Spinal cord (tissue), 10 donors: ENCODE measurements at places on chromosomes 3 and 15. TPM values are rescaled to one million over a fixed set of nuclear protein-coding genes. Genes with fewer than 3 reads are reported as not detected.

The ESYT3 gene
- 6.5 TPM for total RNA-seq

The LCTL gene
- 0.33 TPM for total RNA-seq

DNA sequence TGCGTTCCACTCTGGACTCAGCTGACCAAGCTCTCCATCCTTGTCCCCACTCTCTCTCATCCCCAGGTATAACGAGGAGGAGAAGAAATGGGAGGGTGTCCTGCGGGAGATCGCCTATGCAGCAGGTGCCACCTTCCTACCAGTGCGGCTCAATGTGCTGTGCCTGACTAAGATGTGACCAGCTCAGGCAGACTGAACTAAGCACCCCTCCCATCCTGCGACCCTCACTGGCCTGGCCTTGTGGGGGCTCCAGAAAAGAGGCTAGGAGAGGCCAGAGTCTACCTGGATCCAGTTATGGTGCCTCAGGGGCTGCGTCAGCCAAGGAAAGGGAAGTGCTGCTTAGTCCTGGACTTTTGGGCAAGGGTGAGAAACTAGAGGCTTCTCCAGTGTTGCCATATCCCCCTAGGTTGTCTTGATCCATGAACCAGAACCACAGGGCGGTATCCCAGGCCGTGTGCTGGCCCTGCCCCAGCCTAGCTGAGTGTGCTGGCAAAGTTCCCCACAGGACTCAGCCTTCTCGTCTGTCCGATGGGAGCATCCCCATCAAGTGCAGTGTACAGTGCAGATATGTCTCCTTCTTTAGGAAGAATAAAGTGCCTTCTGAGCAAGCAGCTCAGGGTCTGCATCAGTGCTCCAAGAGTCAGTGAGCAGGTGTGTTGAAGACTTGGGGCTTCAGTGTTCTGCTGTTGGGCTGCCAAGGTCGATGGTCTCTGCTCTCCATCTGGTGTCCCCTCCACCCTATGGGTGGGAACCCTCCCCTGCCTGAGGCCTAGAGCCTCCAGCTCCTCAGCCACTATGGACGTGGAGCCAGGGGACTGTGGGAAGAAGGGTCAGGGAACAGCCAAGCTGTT is 6.7 kb downstream of the KLHL40 start:
- DNase-seq, result no peak

DNA sequence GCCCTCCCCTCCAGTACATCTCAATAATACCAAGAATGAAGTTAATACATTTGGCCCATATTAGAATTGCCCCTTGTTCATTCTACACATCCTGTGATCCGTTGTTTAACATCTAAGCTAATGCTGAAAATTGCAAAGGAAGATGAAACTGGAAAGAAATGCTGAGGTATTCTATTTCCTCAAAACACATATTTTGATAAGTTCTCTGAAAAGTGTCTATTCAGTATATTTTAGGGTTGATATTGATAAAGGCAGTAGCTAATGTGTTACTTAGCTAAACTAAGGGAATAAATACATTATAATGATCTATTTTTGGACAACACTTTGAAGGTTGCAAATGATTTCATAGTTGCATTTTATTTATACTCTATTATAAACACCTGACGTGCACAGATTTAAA is 702.6 kb upstream of the ROBO1 start:
- no peak for DNase-seq

DNA sequence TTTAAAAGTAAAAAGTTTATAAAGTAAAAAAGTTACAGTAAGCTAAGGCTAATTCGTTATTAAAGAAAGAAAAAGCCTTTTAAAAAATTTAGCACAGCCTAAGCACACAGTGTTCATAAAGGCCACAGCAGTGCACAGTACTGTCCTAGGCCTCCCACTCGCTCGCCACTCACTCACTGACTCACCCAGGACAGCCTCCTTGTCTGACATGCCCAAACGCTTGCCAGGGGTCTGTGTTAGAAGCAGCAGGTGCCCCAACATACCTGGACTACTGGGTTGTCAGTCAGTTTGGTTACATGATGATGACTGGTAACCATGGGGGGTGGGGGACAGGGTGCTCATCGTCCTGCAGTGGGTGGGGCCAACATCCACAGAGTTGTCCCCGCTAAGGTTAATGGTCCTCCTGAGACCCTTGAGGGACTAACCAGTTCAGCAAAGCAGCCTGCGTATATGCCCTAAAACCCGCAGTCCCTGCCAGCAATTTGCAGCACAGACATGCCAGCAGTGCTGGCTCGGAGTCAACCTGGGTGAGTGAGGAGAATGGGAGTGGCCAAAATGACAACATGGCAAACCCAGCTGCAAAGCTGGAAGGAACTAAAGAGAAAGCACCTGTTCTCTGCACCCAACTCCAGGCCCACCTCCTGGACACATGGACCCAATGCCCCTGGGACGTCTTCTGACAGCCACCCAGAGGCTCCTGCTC is 49.2 kb downstream of the CYFIP1 start:
- peak; percentile 63 for DNase-seq

- no peak for DNase-seq
Measured at GRCh38 chr15:61661791-61662190, 398.5 kb downstream of the VPS13C start.

GRCh38 chr3:13018043-13018451 is 55.2 kb downstream of the IQSEC1 start:
- no peak for DNase-seq
